ENCODE measurements at places on chromosomes 4 and X.

DNA sequence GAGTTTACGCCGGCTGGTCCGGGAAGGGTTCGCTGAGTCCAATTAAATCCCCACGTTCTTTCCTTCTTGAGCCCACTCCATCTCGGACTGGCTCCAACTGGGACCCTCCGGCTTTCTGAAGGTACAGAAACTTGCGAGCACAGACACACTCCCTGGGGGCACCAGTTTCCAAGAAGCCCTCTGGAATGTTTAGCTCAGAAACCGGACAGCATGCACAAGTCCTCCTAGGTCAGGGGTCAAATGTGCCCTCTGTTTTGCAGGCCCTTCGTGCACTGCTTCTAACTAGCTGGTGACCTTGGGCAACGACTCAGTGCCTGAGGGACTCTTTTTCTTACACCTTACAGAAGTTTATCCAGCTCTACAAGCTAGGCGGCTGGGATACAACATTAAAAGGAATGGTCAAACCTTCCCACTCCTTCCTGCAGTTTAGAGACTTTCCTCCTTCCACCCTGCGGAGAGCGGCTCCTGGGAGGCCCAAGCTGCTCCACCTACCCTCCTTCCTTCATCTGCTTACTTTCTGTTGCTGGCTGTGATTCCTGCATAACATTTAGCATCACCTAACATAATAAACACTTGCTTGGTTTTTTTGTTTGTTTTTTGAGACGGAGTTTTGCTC, 275.5 kb downstream of the BCOR start:
- no peak for DNase-seq

DNA sequence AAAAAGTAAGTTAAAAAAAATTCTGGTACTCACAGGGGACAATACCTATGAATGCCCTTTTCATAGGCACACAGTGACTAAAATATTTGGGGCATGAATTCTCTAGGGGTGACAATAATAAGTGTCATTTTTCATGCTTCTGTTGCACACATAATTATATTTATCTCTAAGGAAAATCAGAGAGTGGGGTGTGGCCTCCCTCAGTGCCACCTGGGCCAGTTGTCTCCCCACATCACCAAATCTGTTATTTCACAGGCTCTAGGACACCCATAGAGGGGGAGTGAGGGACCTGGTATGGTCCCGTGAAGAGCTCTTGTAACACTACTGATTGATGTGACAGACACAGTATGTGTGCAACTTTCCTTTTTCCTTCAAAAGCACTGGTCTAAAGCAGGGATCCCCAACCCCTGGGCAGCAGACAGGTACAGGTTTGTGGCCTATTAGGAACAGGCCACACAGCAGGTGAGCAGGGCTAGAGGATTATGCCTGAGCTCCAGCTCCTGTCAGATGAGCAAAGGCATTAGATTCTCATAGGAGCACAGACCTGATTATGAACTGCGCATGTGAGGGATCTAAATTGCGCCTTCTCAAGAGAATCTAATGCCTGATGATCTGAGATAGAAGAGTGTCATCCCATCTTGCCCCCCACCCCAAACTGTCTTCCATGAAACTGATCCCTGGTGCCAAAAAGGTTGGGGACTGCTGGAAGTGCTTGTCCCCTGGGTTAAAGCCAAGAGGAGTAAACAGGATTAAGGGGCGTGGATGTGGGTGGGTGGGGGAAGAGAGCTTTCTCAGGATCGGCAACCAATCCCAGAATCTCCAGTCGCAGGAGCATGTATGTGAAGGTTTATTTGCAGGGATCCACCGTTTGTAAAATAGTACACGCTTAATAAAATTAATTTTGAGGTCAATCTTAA, 856 bp downstream of the SLC9B1 start:
- no peak for DNase-seq

GRCh38 chr4:169931964-169932363, 94.2 kb downstream of the MFAP3L start:
- no peak for DNase-seq

GRCh38 chrX:66731398-66731797, 92.5 kb upstream of the EDA2R start:
- no peak for DNase-seq

DNA sequence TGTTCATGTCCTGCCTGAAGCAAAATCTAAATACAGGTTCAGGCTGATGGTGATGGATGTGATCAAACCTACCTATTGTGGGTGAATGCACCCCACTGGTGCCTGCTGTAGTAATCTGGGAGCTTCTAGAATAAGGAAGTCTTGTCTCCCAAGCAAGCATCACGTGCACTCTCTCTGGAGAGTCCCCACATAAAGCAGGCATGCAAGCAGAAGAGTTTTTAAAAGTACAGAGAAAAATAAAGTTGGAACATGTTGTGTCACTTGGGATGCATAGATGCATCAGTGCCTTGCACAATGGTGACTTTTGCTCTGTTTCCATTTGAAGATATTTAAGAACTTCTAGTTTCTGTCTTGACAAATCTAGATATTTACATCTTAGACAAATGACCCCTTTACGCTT, 54.9 kb downstream of the MAD2L1 start:
- no peak for DNase-seq

DNA sequence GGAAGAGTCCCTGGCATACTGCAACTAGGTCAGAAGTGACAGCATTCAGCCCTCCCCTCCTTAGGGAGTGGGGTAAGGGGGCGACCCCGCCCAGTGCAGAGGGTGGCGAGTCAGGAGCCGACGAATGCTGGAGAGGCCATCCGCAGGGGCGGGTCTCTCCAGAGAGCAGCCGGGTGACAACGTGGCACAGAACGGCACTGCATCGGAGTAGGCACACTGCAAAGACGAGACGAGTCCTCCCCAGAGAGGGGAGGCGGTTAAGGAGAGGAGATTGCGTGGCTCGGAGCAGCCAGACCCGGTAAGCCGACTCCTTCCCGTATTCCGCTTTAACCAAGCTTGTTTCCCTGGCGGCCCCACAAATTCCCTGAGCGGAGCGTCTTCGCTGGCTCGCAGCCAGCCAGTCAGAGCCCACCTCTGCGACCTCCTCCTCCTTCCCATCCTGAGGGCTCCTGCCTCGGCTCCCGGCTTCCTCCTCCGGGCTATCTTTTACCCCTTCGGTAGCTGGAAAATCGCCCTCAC, 54.9 kb downstream of the LINC00632 start:
- no peak for DNase-seq

Measured in activated CD8-positive, alpha-beta memory T cell treated with anti-CD3 and anti-CD28 coated beads for 4 hours (primary cell).